H1 (cell line): ENCODE measurements at places on chromosomes 5 and 9.
A peak's percentile ranks its signal among the peaks of the same experiment; 100 is the strongest.

DNA sequence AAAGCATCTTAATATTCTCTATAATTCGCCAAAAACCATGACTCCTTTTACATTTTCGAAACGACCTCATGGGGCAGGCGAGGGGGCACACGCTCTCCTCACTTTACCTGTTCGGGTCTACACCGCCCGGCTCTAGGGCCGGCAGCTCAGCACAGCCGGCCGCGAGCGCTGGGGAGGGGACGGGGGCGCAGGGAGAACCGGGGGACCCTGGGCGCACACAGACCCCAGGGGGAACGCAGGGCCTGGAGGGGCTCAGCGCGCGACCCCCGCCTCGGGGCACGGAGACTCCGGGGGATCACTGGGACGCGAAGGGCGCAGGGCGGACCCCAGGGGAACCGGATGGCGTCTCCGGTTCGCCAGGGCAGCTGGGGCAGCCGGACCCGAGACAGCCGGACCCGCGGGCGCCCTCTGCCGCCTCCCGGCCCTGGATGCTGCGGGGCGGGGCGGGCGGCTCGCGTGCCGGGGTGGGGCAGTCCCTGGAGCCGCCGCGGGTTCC lies at the start of gene AHRR:
AHRR (plus strand) TSS at position 485 of the 496 bp plus-strand sequence. CDS start 22,189 bp downstream, outside the sequence.
- peak; percentile 91 for DNase-seq

GRCh38 chr5:1013238-1013947 lies 4.8 kb downstream of the NKD2 start:
- no peak for DNase-seq

GRCh38 chr9:137236238-137236935 lies 4.7 kb upstream of the TUBB4B start:
- DNase-seq = peak; percentile 96

DNA sequence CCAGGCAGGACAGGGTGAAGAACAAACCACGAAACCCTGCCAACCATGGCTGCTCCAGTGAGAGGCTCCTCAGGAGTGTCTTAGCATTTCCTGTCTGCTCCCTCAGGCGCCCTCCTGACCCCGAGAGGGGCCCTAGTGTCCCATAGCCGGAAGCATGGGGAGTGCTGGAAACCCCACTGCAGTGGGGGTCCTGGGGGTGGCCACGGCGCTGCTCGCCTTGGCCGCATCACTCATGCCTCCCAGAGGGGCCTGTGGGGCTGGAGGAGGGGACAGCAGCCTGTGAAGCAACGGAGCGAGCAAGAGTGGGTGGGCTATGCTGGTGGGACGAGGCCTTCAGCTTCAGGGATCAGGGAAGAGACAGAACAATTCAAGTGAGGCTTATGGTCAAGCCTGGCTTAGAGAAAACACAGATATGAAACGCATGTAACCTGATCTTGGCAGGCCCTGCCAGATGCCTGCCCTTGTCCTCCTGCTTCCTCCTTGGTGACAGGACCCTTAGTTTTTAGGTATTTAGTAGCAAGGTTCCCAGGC lies 219.1 kb downstream of the FANCC start:
- no peak for DNase-seq

DNA sequence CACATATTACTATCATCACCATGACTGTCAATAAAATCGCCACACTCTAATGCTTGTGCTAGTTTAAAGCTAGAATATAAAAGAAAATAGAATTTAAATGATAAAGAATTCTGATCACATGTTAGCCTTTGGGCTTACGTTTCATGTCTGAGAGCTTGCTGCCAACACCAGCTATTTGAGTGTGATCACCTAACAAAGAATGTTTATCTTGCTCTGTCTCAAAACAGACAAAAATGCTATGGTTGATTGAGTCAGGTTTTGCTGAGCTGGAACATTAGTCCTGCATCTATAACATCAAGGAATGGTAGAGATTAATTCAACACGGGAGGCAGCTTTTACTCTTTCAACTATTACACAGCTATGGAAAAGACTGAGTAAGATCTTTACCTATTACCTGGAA lies 50.7 kb downstream of the MSX2 start:
- DNase-seq = no peak

DNA sequence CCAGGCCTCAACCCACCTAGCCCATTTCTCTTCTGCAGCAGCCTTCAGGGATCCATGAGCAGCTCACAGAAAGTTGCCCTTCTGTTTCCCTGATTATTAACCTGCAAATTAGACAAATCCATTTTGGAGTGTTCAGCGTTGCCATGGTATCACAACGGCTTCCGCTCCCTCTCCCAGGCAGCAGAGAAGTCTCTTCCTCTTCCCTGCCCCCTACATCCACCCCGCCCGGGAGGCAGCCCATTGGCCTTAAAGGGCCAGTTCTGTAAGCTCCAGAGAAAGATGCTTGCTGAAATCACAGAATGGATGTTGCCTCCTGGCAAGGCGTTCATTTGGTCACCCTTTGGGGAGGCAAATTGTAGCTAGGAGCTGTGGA lies 47.7 kb upstream of the BOD1 start:
- DNase-seq = no peak
